ENCODE measurements at places on chromosomes 3 and 15. TPM values are rescaled to one million over a fixed set of nuclear protein-coding genes. Genes with fewer than 3 reads are reported as not detected.

- no peak for DNase-seq
Measured at GRCh38 chr3:133840767-133841166, 35.2 kb downstream of the SRPRB start.

- no peak for DNase-seq
Measured at GRCh38 chr3:12990306-12990705, 82.9 kb downstream of the IQSEC1 start.

DNA sequence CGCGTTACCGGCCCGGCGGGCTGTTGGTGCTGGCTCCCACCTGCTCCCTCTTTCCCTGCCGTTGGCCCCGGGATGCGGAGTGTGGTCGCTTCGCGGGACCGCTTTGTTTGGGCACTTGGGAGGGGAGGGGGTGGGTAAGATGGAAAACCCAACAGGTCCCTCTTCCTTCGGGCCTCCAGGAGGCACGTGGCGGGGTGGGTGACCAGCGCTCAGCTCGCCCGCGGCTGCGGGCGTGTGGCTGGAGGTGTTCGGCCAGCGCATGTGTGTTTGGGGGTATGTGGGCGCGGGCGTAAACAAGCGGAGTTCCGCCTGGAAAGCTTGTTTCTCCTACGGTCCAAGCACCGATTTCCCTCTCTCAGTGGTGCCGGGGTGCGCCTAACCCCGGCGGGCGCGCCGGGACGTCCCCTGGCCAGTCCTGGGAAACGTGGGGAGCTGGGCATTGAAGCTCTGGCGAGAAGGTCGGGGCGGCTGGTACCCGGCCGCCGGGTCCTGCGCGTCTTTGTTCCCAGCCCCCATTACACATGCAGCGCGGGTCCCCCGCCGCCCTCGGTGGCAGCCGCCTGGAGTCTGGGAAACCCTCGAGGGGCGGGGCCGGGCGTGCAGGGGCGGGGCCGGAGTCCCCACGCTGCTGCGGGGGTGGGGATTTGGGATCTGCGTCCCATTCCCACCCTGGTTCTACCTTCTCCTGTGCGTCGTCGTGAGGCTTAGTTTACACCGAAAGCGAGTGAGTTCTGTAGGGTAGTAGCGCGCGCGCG, 1.4 kb downstream of the ACVR2B start:
- DNase-seq, result peak; percentile 34

- DNase-seq, result peak; percentile 65
Measured at GRCh38 chr3:152444029-152444641, 175.4 kb downstream of the MBNL1 start.

CLDN16 gene
- 0.15 TPM for total RNA-seq

BSN gene
- 0.04 TPM for total RNA-seq

C3orf52 gene
- 2.0 TPM for total RNA-seq

THRB gene
- total RNA-seq, result 1.2 TPM

CRYGS gene
- total RNA-seq, result 0.10 TPM

DNA sequence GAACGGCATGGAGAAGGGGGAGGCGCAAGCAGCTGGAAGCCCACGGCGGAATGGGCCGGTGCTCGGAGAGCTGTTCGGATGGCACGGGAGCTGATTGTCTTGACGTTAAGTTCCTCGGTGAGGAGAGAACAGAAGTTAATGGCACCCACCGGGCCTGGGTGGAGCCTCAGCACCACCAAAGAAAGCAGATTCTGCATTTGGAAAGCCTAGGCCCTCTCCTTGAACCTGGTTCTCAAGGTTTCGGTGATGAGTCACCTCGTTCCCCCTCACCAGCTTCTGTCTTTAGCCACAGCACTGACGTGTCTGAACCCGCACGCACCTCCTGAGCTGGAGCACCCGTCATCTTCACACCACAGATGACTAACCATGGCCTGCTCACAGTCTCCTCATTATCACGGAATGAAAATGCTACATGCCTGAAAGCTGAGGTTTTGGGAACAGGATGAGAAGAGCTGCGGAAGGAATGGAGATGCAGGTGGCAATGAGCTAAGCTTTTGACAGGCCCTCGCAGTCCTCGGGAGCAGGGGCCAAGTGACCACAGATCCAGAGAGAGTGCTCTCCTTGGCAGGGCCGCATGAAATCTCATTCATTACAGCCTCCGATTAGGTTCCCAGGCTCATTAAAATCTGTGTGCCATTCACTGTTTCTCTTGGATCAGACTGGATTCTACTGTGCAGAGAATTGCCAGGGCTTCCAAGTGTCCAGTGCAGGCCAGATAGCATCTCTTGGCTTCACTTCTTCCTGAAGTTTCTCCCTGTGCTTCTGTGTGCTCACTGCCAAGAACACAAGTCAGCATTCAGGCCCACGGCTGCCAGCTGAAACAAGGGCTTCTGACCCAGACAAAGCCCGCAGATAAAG, 96.3 kb upstream of the DLG1 start:
- peak; percentile 100 for DNase-seq

DNA sequence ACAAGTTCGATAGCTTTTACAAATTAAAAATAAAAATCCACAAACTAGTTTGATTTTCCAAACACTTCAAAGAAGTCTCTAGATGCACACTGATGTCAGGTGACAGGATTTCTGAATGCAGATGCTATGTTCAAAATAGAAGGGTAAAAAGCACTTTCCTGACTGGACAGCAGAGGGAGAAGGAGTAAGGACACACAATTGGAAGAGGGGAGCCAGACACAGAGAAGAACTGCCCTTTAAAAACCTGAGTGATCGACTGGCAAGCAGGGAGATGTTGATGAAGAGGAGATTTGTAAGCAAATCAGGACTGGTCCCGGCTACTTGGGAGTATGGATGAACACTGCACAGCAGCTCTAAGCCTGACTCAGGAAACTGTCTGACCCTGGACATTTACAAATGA, 612.8 kb downstream of the MAGI1 start:
- DNase-seq, result peak; percentile 15

GRCh38 chr15:87736401-87736800, 520.1 kb downstream of the NTRK3 start:
- DNase-seq, result no peak

Data from H4 (cell line).